Stimulated activated CD8-positive, alpha-beta memory T cell treated with anti-CD3 and anti-CD28 coated beads, Interleukin-4, amount 100 ng/mL, for 24 hours (primary cell): ENCODE measurements at places on chromosomes 2 and 18.

DNA sequence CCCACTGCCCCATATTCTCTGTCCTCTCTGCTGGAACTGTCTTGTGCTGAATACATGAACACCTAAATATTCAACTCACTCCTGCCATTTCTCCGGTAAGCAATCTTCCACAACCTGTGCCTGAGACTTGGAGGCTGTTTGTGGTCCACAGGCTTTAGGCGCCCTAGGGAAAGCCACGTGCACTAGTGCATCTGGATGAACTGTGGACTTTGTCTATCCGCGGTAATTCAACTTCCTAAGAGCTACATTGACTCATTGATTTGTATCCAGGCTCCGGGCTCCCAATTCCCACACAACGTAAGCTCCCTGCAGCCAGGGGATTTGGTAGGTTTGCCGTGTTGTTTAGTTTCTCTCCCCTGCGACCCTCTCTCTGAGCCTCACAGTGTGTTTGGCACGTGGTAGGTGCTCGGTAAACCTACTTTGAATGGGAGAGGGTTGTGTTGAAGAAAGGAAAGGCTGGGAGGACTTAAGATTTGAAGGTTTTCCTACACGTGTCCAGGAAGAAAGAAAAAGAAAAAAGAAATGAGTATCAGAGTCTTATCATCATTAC is 718.2 kb downstream of the DPP10 start:
- DNase-seq: no peak

- DNase-seq: no peak
Observed at GRCh38 chr2:215437614-215438013, 1.7 kb upstream of the FN1 start.

DNA sequence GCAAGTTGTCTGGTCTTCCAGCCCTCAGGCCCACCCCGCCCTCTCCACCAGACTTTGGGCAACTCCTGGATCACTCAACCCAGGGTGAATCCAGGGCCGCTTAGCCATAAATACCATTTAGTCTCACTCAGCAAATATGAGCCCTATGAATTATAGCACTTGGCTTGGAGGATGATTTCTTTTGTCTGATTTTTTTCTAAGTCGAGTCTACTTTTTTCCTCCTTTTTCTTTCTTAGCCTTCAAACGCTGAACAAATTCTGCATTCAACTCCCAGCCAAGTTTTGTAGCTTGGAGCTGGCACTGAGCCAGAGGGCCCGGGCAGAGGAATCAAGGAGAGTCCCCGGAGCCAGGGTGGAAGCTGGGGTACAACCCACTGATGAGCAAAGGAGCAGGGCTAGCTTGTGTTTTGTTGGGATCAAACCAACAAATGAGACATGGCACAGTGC is 48.7 kb downstream of the SERTAD2 start:
- no peak for DNase-seq

DNA sequence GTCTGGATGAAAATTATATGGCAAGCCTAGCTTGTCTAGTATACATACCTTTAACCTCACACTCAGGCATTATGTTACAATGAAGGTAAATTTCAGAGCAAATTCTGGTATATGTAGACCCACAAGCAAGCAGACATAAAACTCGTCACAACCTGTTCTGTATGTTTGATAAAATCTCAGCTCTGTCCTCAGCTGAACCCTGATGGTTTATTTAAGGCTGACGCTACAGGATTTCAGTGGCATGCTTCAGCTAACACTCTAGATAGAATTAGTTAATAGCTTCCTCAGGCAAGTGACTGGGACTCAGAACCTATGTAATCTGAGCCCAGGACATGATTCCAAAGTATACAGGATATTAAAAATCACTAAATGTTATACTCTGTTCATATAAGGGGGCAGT is 68.2 kb upstream of the MC2R start:
- no peak for DNase-seq

DNA sequence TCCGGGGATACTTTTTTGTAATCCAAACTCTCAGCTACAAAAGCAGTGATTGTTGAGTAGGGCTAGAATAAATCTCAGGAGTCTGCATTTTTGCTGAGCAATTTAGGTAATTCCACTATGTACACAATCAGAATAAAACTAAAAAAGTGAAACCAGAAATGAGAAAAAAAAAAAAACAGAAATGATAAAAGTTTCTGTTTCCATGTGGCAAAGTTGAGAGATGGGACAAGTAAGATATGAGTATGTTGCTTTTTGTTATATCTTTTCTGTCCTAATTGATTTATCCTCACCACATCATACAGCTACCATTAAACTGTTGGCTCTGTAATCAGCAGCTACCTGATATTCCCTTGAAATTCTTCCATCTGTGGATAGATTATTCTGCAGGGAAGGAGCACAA is 92.7 kb downstream of the VWC2L start:
- DNase-seq: no peak

GRCh38 chr18:60358516-60358915 is 14.1 kb downstream of the MC4R start:
- no peak for DNase-seq

DNA sequence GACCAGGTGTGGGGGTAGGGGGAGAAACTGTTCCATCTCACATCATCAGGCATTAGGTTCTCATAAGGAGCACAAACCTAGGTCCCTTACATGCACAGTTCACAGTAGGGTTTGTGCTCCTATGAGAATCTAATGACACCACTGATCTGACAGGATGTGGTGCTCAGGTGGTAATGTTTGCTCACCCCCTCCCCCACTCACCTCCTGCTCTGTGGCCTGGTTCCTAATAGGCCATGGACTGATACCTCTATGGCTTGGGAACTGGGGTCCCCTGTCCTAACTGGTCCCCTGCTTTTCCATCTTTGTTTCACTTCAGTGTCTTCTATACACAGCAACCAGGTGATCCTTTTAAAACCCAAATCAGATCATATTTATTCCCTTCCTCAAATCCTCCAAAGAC is 267.8 kb downstream of the TNS1 start:
- no peak for DNase-seq

- no peak for DNase-seq
Observed at GRCh38 chr18:2963048-2963447, 49.9 kb downstream of the LPIN2 start.

- DNase-seq: no peak
Observed at GRCh38 chr2:108189316-108189715, 50.5 kb upstream of the SULT1C3 start.

DNA sequence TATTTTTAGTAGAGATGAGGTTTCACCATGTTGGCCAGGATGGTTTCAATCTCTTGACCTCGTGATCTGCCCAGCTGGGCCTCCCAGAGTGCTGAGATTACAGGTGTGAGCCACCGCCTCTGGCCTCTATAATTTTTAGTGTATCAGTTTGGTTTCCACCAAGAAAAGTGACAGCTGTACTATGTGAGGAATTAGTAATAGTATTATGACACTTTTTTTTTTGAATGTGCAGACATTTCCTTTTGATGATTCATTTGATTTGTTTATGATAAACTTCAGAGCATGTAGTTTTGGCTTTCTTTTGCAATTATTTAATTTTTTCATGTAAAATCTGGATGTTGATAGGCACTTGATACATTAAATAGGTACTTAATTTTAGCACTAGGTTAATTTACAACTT is 61.5 kb downstream of the PTPN4 start:
- DNase-seq: no peak

- no peak for DNase-seq
Observed at GRCh38 chr2:218295029-218295428, 2.7 kb upstream of the TMBIM1 start.

- no peak for DNase-seq
Observed at GRCh38 chr2:134982603-134983002, 64.0 kb downstream of the CCNT2 start.
